ENCODE measurements at places on chromosomes 1 and 21.

GRCh38 chr1:3014050-3014440, 7.2 kb upstream of the ACTRT2 start:
- no peak for DNase-seq

- no peak for DNase-seq
Measured at GRCh38 chr1:204307334-204307883, 52.3 kb downstream of the PLEKHA6 start.

- no peak for DNase-seq
Measured at GRCh38 chr1:73662526-73662925, 535.5 kb downstream of the LRRIQ3 start.

- no peak for DNase-seq
Measured at GRCh38 chr1:65230731-65231481, 78.4 kb upstream of the DNAJC6 start.

DNA sequence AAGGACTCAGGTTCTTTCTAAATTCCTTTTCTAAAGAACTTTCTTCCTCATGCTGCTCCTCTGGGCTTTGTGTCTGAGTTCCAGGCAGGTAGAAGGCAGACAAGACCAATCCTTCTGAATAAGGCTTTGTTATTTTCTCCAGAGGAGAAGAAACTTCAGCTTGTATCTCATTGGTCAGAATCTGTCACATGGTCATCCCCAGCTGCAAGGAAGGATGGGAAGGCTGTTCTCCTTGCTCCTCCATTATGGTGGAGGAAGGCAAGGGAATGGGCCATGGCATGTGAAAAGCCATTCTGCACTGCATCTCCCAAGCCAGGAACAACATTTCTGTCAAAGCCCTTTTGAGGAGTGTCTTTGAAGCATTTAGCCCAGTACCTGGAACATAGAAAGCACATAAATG, 50.6 kb upstream of the NTPCR start:
- DNase-seq = no peak

GRCh38 chr1:55284856-55285255, 69.7 kb upstream of the USP24 start:
- DNase-seq = no peak

- DNase-seq = no peak
Measured at GRCh38 chr1:21725748-21726392, 56.7 kb upstream of the RAP1GAP start.

GRCh38 chr1:50279622-50280330, 143.5 kb downstream of the DMRTA2 start:
- no peak for DNase-seq

DNA sequence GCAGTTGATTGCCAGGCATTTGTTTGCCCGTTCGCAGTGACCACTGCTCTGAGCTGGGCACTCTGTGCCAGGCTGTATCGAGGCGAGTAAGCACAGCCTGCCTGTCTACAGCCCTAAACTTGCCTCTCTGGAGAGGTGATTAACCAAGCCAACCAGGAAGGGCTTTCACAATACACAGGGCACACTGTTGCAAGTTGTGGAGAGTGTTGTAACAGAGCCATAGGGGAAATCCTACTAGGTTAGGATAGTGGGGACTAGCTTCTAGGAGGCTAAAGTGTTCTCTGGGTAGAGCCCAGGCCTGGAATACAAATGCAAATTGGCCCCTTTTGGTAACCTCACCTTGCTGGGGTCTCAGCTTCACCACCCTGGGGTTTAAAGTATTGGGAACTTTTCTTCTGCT, 23.8 kb downstream of the PRDM2 start:
- DNase-seq = no peak

DNA sequence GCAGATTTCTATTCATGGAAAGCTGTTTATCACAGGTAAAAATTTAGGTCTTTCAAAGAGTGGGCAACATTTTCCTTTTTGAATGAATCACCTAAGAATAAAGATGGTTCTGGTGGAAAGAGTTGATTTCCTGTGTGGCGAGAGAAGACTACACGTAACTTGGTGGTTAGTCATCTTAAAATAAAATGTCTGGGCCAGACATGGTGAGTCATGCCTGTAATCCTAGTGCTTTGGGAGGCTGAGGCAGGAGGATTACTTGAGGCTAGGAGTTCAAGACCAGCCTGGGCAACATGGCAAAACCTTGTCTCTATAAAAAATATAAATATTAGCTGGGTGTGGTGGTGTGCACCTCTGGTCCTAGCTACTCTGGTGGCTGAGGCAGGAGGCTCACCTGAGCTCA, 65.7 kb downstream of the DISP1 start:
- DNase-seq = no peak

- DNase-seq = no peak
Measured at GRCh38 chr1:30524840-30525617, 198.4 kb downstream of the MATN1 start.

- DNase-seq = no peak
Measured at GRCh38 chr1:213415691-213416380, 364.8 kb downstream of the RPS6KC1 start.

- DNase-seq = no peak
Measured at GRCh38 chr1:201269281-201269680, 14.0 kb upstream of the PKP1 start.

DNA sequence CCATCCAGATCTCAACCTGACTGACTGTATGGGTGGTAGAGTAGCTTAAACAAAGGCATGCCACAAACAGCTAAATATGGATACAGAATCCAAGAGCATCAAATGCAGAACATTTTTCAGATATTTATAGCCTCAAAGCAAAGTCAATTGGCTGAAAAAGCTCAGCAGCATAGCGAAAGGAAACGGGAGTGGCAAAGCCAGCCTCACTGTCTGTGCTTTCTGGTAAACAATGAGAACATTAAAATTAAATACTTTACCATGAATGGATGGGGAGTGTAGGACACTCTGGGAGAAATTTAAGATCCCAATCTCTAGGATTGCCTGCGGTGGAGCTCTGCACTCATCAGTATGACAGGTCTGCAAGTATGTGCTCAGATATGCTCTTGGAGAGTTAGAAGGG, 4.4 kb downstream of the RASAL2 start:
- no peak for DNase-seq

DNA sequence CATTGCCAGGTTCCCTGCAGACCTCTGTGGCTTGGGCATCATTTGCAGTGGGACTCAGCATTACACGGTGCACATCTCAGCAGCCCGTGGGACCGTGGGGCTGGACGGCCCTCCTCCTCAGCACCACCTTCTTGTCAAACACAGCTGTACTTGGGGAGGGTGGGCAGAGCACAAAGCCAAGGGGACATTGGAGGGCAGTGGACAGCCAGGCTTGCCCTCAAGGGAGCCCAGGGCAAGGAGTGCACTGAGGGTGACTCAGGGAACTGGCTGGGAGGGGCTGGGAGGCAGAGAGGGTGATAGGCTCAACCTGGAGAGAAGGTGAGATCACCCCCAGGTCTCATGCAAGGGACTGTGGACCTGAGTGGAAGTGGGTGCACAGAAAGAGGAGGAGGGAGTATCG, 3.4 kb downstream of the CAPN9 start:
- DNase-seq = no peak

- no peak for DNase-seq
Measured at GRCh38 chr1:48049823-48050535, 52.8 kb upstream of the TRABD2B start.

- DNase-seq = no peak
Measured at GRCh38 chr1:83970114-83970513, 28.8 kb downstream of the TTLL7 start.

- no peak for DNase-seq
Measured at GRCh38 chr1:238962941-238963340, 423.4 kb upstream of the CHRM3 start.

GRCh38 chr1:88224906-88225305, 459.2 kb upstream of the PKN2 start:
- no peak for DNase-seq

DNA sequence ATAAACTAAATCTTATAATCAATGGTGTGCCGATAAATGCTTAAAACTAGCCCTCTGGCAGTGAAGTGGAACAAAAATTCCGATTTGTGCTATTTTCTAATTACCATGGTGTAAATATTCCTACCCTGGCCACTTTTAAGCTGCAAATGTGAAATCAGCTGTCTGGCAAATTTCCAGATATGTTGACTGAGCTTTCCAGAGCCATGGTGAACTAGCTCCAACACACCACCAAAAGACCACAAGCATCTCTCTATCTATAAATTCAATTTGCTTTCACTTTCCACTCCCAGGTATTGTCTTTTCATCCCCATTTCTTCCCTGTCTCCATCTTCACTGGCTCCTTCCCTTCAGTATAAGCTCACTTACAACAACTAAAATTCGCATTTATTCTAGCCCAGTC, 152.3 kb upstream of the RGS18 start:
- no peak for DNase-seq

- no peak for DNase-seq
Measured at GRCh38 chr1:28449904-28450303, 55.9 kb upstream of the RCC1 start.

- peak; percentile 57 for DNase-seq
Measured at GRCh38 chr1:105137543-105138457, 1388.1 kb downstream of the AMY1C start.

DNA sequence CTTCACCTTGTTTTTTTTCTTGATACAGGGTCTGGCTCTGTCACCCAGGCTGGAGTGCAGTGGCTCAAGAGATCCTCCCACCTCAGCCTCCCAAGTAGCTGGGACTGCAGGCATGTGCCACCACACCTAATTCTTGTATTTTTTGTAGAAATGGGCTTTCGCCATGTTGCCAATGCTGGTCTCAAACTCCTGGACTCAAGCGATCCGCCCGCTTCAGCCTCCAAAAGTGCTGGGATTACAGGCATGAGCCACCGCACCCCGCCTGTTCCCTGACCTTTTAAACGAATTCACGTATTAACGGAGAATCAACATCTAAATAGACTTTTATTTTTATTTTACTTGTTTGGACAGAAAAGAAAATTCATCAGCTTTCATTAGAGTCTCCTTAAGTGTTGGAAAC, 104.8 kb downstream of the PGBD5 start:
- DNase-seq = no peak

DNA sequence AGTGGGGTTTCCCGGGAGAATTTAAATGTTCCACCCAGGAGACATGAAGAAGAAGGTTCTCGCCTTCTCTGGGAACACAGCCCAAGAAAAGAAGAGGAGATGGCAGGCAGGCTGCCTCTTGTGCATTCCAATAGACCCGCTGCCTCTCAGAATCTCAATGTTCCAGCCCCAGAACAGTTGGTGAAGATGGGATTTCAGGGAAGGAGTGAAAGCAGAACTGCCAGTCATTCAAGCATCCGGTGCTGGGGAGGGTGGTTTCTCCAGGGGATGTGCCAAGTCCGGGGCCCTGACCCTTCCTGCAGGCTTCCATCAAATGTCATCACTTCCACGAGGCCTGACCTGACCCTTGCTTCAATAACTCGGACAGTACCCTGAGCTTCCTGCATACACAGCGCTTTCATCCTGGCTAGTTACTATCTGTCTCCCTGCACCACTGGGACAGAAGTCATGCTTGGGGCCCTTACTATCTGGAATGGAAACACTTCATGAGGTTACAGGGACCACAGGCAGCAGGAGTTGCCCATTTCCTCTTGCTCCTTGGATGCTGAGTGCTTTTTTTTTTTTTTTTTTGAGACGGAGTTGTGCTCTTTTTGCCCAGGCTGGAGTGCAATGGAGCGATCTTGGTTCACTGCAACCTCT, 386.6 kb upstream of the POU3F1 start:
- no peak for DNase-seq

GRCh38 chr1:4395158-4395557, 259.3 kb upstream of the AJAP1 start:
- DNase-seq = no peak

- peak; percentile 44 for DNase-seq
Measured at GRCh38 chr1:11281518-11282331, 8.7 kb downstream of the UBIAD1 start.

DNA sequence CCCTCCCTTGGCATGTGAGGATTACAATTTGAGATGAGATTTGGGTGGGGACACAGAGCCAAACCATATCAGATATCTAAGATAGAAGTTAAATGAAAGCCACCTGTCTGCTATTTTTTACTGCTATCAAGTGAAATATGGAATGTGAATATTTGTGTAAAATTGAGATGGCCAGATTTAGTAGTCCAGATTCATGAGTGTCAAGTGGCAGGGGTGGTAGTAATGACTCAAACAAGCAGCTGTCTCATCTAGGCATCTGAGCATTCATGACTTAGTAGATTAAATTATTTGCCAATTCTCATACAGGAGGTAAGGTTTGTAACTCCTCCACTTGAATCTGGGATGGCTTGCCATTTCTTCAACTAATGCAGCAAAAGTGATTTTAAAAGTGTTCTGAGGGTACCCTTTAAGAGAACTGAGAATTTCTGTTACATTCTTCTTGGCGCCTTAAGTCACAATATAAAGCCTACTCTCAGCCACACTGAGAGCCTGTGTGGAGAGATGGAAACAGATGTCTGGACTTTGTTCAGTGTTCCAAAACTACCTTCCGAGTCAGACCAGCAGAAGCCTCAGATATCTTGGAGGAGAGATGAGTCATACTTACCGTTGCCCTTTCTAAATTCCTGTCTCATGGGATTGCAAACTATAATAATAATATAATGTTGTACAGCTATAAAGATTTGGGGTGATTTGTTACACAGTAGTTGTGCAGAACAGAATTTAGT, 1065.6 kb upstream of the TMPRSS15 start:
- DNase-seq = no peak

- no peak for DNase-seq
Measured at GRCh38 chr1:201074018-201074417, 38.2 kb downstream of the CACNA1S start.

DNA sequence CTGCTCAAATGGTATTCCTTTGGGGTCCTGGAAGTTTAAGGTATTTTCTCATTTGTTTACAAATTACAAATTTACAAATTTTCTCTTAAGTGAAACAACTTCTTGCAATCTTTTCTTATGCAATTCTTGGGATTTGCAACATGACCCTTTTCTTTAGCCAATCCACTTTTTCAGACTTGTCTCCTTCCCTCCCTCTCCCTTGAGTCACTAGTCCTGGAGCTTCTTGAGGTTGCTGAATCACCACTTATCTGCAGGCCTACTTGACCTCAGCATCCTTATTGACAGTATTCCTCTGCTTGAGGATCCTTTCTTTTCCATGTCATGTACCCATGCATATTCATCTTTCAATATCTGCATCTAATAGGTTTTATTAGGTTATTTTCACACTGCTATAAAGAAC, 302.8 kb upstream of the ADAMTS5 start:
- DNase-seq = no peak

DNA sequence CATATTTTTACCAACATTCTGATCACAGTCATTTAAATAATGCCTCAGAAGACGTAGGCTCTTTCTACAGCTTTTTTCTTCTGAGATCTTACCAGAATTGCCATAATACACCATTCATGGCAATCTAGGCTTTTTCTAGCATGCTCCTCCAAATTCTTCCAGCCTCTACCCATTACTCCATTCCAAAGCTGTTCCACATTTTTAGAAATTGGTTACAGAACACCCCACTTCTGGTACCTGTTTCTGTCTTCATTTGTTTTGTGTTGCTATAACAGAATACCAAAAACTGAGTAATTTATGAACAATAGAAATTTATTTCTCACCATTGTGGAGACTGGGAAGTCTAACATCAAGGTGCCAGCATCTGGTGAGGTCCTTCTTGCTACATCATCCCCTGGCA, 385.4 kb downstream of the BRINP2 start:
- DNase-seq = no peak

- DNase-seq = no peak
Measured at GRCh38 chr1:42999308-42999707, 40.6 kb upstream of the SLC2A1 start.

Measured in Right ventricle myocardium superior (tissue), 1 donor.